ENCODE measurements at places on chromosomes 1 and 21. TPM values are rescaled to one million over a fixed set of nuclear protein-coding genes. Genes with fewer than 3 reads are reported as not detected.

GRCh38 chr21:37415939-37416338 lies 49.4 kb downstream of the DYRK1A start:
- no peak for DNase-seq

DNA sequence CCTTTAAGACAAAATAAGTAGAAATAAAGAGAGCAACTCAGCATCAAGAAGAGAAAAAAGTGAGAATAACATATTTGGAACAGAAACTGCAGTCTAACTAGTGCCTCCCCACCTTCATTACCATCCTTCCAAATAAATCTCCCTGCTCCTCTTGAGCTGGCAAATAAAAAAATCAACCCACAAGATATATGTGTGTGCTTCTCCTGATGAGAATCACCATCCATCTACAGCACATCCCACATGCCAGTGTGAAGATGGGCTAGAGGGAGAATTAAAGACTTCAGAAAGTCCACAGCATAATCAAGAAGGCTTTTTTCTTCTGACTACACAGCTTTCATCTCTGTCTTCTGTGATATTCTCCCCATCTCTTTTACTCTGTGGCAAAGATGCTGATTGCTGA lies 244.1 kb downstream of the SPATA17 start:
- no peak for DNase-seq

Gene LACTBL1
- not detected for total RNA-seq

GRCh38 chr1:247895976-247896375 lies 589 bp downstream of the OR2W3 start:
- no peak for DNase-seq

DNA sequence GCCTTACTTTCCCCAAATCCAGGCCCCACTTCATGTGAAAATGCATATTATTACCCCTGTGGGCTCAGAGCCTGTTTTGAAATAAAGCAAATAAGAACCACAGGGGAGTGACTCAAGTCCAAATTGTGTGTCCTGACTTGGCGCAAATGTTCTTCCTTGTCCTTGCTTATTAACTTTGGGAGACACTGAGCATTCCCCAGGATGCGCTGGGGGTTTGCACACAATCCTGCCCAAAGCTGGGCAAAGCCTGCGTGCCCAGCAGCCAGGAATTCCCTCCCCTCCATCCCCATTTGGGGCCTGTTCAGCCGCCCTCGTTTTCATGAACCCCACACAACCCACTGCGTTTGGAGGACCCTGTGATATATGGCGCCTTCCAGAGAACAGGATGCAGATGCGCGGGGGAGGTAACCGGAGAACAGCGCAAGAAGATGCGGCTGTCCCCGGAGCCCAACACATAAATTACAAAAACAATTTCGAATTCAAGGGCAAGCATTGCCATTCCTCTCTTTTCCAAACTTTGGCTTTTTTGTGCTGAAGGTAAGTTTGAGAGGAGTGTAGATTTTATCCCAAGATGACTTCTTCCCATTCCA lies 42.4 kb upstream of the CLDN14 start:
- DNase-seq, result no peak

GRCh38 chr1:68291688-68292384 lies 59.5 kb upstream of the WLS start:
- no peak for DNase-seq

DNA sequence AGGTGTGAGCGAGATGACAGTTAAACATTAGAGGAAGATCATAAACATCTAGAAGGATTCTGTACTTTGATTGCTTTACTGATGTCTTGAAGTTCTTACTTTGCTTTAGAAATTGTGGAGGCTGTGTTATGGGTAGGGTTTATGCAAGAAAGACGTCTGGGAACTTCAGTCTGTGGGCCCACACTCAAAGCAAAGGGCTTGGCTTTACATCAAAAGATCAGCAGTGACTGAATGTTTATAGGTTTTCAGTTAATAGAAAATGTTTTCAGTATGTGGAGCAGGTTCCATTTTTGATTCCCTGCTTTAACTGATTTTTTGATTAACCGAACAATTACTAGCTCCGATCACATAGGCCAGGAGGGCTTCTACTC lies 31.9 kb downstream of the PEX14 start:
- DNase-seq, result no peak

DNA sequence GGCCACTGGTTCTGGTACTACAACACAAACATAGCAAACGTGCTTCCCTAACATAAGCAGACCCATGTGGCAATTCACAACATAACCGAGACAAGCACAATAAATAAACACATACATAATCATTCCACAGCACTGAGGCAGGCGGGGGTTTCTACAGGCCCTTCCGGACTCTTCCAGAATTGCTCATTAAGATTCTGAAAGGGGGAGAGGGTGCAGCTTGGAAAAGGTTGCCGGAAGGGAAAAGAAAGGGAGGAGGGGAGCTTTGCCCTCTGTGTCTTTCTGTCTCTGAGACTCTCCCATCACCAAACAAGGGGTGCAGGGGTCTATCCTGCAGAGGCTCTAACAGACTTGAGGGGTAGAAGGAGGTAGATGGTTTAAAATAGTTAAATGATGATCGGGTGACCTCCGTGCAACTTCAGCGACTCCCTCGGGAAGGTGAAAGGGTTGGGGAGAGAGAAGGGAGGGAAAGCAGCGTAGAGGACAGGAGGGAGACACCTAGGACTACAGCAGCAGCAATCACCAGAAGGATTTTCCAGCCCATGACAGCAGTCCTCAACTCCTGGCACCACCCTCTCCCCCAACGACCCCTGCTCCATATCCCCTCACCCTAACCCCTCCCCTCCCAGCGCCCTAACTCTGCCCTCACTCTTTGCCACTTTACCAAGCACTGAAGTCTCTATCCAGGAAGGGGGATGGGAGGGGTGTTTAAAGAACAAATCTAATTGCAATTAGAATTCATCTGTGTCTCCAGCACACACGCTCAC lies 365.5 kb upstream of the ESRRG start:
- no peak for DNase-seq

DNA sequence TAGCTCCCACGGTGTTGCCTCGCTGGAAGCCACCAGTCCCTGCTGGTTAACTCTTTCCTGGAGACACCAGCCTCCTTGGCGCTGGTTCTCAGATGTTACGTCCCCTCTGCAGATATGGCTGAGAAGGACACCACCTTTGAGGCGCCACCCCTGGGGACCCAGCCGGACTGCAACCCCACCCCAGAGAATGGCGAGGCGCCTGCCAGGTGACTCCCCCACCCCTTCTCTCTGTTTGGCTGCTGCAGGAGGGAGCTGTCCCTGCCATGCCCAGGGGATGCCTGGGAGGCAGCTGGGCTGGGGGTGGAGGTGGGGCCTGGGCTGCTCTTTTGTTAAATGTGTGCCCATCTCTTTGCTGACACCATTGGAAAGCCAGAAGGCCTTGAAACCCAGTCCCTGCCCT lies 43.6 kb upstream of the TNFRSF1B start:
- no peak for DNase-seq

- DNase-seq, result no peak
Measured at GRCh38 chr1:244104309-244105060, 53.4 kb downstream of the ZBTB18 start.

All from chondrocyte (in vitro differentiated cells).